Tracheal epithelial cell (primary cell): ENCODE measurements at places on chromosomes 16 and 17. TPM values are rescaled to one million over a fixed set of nuclear protein-coding genes. Genes with fewer than 3 reads are reported as not detected.

Gene KRTAP4-5
- not detected in 2 replicates for total RNA-seq

Gene KRTAP4-6
- total RNA-seq: not detected in 2 replicates

Gene ATP2A1
- under 0.01 TPM in 1 of 2 replicates, not detected in the other for total RNA-seq

Gene RSAD1
- 9.9 and 14.1 TPM in 2 replicates for total RNA-seq

Gene C16orf89
- total RNA-seq: not detected in 2 replicates

Gene ADAM11
- total RNA-seq: 0.21 TPM in 1 of 2 replicates, not detected in the other

Gene TANGO6
- 11.7 and 14.2 TPM in 2 replicates for total RNA-seq

Gene NKD1
- total RNA-seq: under 0.01 and 0.43 TPM in 2 replicates

Gene CLEC19A
- not detected in 2 replicates for total RNA-seq

Gene MAPT
- total RNA-seq: under 0.01 TPM in 1 of 2 replicates, not detected in the other
